T-helper 17 cell (primary cell): ENCODE measurements at places on chromosomes 12 and 14.

DNA sequence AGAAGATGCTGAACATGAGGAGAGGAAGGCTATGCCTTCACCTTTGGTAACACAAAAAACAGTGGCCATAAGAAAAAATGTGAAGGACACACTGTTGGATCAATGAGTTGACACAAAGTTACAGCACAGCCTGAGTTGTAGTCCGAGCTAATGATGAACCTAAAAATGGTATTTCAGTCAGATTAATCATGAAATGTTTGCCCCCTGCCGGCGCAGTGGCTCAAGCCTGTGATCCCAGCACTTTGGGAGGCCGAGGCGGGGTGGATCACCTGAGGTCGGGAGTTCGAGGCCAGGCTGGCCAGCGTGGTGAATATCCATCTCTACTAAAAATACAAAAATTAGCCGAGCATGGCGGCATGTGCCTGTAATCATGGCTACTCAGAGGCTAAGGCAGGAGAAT, 1.3 kb upstream of the CAPRIN2 start:
- peaks cover 17% of the 10 kb centered on the region for H3K4me1 ChIP-seq
- H3K27ac ChIP-seq = peak overlapping the region; percentile 76
- no peak overlapping the region for H3K4me3 ChIP-seq

DNA sequence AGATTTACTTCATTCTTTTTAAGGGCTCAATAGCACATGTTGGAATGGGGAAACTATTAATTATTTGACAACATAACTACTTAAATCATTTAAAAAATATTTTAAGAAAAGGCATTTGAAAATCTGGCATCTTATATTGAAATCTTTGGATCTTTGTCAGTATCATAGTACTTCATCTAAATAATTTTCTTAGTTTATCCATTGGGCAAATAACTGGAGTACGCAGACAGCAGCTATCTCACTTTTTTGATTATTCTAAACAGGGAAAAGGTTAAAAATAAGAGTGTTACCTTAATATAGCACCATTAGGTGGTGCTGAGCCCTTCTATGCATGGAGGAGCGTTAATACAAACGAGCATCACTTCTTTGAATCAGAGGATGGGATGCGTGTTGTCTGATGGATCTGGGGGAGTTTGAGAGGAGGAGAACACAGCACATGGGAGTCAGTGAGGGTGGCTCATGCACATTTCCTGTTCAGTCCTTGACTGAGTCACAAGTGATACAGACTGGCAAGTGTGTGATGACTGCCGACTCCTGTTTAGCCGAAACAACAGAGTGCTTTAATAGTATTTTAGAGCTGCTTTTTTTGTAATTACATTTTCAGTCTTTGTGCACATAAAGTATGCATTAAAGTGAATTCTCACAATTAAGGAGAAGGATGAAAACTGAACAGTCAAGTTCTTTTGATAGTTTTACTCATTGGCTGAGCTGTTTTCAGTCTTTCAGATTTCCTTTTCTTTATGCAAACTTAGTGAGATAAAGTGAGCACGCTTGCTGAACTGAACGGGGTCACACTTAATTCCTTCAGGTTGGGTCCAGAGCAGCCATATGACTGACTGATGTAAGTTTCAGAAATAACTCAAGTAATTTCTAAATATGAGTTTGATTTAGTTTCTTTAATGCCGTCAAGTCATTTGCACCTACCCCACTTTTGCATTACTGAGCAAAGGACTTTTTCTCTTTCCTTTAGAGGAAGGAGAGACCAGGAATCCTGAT, 92.7 kb downstream of the DIP2B start:
- peak overlapping the region; percentile 52 for H3K4me3 ChIP-seq
- peak overlapping the region; percentile 34 for H3K27ac ChIP-seq
- DNase-seq = no peak
- H3K27me3 ChIP-seq = no peaks in the 10 kb centered on the region
- H3K4me1 ChIP-seq = peaks cover 31% of the 10 kb centered on the region

- H3K4me1 ChIP-seq = peaks cover 5% of the 10 kb centered on the region
- no peak for DNase-seq
- H3K4me3 ChIP-seq = no peak overlapping the region
- no peaks in the 10 kb centered on the region for H3K27me3 ChIP-seq
- peaks cover 4% of the 10 kb centered on the region for H3K36me3 ChIP-seq
- no peak overlapping the region for H3K27ac ChIP-seq
These were observed 32.7 kb downstream of the ANAPC7 start for GRCh38 chr12:110370732-110371231.

- no peaks in the 10 kb centered on the region for H3K36me3 ChIP-seq
- peak overlapping the region; percentile 99 for H3K27ac ChIP-seq
- H3K4me3 ChIP-seq = peak overlapping the region; percentile 96
- H3K4me1 ChIP-seq = peaks cover 36% of the 10 kb centered on the region
- DNase-seq = peak; percentile 58
- H3K27me3 ChIP-seq = no peaks in the 10 kb centered on the region
These were observed 522 bp downstream of the R3HDM2 start for GRCh38 chr12:57430112-57430930.

DNA sequence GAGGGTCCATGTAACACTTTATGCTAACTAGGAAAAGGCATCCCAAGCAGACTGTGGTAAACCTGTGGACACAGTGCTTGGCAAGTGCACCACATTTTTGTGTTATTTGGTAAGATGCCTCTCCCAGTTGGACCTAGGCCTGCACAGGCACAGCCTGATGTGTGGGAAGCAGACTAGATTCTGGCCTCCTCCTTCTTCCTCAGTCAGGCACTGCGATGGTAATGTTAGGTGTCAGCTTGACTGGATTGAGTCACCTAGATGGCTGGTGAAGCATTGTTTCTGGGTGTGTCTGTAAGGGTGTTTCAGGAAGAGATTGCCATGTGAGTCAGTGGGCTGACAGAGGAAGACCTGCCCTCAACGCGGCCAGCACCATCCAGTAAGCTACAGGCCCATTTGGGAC, 25.3 kb upstream of the RHOJ start:
- peaks cover 11% of the 10 kb centered on the region for H3K27me3 ChIP-seq
- H3K27ac ChIP-seq = no peak overlapping the region
- no peak overlapping the region for H3K4me3 ChIP-seq
- H3K36me3 ChIP-seq = no peaks in the 10 kb centered on the region
- no peak for DNase-seq

GRCh38 chr12:120834489-120835303, 69.5 kb downstream of the SPPL3 start:
- peak overlapping the region; percentile 88 for H3K27ac ChIP-seq
- no peaks in the 10 kb centered on the region for H3K27me3 ChIP-seq
- DNase-seq = no peak
- H3K4me1 ChIP-seq = peaks cover 55% of the 10 kb centered on the region

DNA sequence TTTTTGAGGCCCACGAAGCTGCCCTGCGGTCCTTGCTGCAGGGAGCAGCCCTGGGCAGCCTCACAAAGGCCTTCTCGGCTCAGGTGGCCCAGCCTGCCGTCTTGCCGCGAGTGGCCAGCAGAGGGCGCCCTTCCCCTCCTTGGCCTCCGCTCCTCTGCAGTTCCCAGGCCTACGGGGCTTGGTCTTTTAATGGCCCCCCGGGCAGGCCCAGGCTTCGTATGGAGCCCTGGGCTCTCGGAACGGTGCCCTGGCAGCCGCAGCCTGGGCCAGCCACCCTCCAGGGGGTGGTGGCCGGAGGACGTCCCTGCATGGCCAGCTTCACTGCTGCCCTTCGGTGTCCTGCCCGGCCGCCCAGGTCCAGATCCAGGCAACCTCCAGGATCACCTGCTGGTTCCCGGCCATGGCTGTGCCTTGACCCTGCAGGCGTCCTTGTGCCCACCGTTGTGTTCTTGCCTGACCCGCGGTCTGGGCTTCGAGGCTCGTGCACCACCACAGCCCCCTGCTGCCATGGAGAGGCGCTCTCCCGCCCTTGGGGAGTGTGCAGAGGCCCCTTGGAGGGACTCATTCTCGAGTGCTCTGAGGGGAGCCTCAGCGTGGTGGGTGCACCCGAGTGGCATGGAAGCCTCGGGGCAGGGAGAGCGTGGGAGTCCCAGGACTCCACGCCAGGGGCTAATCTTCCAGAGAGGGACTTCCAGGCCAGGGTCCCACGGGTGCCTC, 9.4 kb downstream of the ASPG start:
- H3K36me3 ChIP-seq = no peaks in the 10 kb centered on the region
- H3K27me3 ChIP-seq = peaks cover 9% of the 10 kb centered on the region
- peaks cover 6% of the 10 kb centered on the region for H3K4me1 ChIP-seq
- H3K4me3 ChIP-seq = peak overlapping the region; percentile 45
- DNase-seq = peak; percentile 66

- peak overlapping the region; percentile 78 for H3K4me3 ChIP-seq
- peaks cover 14% of the 10 kb centered on the region for H3K4me1 ChIP-seq
- H3K27me3 ChIP-seq = peaks cover 66% of the 10 kb centered on the region
- DNase-seq = no peak
- no peak overlapping the region for H3K27ac ChIP-seq
These were observed 1.2 kb downstream of the WNT5B start for GRCh38 chr12:1630133-1630826.

GRCh38 chr14:65469903-65470302, 57.4 kb downstream of the FUT8 start:
- H3K27me3 ChIP-seq = no peaks in the 10 kb centered on the region
- no peak overlapping the region for H3K4me3 ChIP-seq
- DNase-seq = no peak
- peaks cover 9% of the 10 kb centered on the region for H3K36me3 ChIP-seq

DNA sequence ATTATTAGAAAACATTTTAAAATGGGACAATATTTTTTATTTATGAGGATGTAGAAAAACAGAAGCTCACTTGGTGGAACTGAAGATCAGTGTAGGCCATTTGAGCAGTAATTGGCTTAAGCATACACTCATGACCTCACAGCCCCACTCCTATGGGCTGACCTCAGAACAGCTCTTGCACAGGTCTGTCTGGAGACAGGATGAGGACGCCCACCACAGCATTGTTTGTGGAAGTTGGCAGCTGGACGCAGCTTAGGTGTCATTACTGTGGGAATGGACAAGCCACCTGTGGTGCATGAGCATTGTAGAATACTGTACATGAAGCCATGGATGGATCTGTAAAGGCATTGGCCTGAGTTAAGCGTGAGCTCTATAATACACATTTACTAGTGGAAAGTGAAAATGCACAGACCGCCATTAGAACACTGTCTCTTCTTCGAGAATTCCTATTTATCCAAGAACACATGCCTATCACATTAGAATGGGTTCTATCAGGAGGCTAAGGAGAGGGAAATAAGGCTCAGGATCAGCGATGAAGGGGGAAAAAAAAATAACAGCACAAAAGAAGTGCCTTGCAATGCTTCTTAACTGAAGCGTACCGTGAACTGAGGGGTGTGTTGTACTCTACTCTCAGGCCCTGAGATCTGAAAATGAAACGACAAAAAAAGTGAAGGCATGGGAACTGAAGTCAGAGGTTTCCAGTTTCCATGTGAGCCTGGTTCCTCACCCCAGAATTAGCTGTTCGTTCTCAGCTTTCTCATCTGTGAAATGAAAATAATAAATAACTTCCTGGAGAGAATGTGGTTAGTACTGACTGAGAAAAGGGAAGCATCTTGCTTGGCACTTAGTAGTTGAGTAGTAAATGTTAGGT, 33.6 kb downstream of the KCNA1 start:
- H3K27me3 ChIP-seq = peaks cover 6% of the 10 kb centered on the region
- no peak overlapping the region for H3K27ac ChIP-seq
- no peaks in the 10 kb centered on the region for H3K36me3 ChIP-seq
- H3K4me3 ChIP-seq = no peak overlapping the region
